ENCODE measurements at places on chromosomes 7 and 10.

DNA sequence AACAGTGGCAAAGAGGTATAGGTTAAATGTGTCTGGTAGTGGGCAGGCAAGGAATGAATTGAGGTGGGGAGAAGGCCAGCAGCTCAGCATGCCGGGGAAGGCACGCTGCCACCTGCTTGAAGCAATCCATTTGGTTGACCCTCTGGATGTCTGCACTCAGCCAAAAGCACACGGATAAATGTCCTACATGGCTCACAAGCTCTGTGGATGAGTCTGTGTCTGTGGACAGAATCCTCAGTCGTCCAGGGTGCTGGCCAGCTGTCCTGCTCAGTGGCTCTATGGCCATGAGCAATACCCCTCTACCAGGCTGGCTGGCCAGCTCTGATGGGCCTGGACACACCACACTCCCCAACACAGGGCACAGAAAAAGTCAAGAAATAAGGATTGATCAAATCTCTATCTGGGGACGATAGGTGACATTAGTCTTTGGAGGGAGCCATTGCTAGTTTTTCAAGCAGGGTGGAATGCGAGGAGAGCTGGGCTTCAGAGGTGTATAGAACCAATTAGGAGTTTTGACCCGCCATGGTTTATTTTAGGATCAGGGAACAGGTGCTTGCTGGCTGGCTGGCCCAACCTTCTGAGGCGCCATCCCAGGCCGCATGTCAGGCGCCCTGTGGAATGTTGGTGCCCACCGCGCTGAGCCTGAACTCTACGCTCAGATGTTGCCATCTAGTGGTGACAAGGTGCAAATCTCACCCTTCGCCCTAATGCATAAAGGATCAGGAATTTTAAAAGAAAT is 493.4 kb downstream of the TNS3 start:
- peak; percentile 3 for DNase-seq

DNA sequence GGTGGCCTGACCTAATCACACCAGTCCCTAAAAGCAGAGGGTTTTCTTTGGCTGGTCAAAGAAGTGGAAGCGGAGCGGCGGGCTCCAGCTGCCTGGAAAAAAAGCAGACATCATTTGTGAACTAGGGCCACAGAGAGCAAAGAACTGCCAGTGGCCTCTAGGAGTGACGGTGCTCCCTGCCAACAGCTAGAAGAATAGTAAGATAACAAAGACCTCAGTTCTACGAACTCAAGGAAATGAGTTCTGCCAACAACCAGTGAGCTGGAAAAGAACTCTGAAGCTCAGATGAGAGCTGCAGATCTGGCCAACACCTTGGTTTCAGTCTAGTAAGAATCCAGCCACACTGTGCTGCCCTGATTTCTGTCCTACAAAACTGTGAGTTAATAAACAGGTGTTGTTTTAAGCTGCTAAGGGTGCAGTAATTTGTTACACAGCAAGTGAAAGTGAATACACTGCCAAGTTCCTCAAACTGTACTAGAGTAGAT is 178.0 kb downstream of the SRPK2 start:
- DNase-seq, result no peak

GRCh38 chr10:58700591-58700990 is 187.9 kb downstream of the BICC1 start:
- DNase-seq, result no peak

DNA sequence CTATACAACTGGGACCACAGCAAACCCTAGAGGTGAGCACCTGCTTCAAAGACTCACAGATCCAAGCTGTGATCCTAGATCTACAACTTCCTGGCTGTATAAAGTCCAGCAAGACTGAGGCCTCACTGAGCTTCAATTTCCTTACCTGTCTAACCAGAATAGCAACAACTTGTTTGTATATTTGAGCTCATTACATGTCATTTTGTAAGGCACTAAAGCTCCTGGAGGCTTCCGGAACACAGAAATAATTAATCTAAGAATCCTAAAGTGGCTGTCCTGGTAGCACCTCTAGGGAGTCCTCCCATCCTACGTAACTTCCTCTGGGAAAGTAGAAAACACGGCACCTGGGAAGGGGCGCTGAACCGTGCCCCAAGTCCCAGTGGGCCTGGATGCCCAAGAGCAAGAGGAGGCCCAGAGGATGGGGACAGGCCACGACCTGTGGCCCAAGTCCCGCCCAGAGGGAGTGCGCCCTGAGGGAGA is 39.4 kb downstream of the HK1 start:
- DNase-seq, result no peak

- no peak for DNase-seq
Measured at GRCh38 chr10:76043261-76043660, 611.8 kb downstream of the LRMDA start.

DNA sequence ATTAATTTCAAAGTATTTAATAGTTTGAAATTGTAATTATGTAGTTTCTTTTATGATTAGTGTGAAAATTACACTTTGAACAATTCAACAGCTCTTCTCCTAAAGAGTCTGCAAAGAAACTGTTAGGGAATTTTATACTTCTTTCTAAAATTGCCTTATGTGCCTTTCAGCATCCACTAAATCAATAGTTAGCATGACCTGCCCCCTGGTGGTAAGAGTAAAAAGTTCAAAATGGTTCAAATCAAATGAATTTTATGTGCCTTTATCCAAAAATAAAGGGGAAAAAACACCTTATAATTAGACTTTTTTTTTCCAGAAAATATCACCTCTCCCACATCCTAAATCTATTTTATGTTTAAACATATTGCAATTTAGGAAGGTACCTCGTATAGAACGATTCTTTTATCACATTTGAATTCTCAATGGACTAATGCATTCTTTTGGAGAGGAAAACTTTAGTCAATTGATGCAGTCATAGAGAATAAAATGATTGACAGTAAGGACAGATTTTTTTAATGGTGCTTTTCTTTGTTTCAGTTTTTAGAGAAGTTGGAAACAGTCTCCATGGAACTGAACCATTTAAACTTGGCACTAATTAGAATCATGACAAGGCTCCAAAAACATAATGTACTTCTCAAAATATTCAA is 163.7 kb downstream of the SEMA3D start:
- DNase-seq, result peak; percentile 16

GRCh38 chr10:80359644-80360043 is 3.1 kb downstream of the DYDC2 start:
- no peak for DNase-seq
